Activated CD8-positive, alpha-beta T cell treated with anti-CD3 and anti-CD28 coated beads for 36 hours (primary cell): ENCODE measurements at places on chromosomes 3 and 15.

DNA sequence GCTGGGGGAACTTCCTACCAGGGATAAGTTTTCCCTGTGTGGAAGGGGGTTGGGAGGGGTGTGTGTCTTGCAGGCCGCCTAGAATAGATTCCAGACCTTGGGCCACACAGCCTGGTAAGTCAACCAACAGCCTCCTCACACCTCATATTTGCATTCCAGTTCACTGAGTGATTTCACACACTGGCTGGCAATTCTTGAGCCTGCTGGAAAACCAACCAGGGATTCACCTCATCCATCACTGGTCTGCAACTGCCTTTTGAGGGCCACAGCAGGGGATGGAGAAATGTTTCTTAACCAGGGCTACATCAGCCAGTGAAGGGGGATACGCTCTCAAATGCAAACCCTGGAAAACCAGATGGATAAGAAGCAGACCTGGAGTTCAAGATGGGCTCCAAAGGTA lies 2.0 kb downstream of the FSTL1 start:
- DNase-seq, result no peak

GRCh38 chr3:33125840-33126239 lies 12.0 kb downstream of the CRTAP start:
- no peak for DNase-seq

- DNase-seq, result no peak
Observed at GRCh38 chr3:16546186-16547010, 32.9 kb upstream of the RFTN1 start.

DNA sequence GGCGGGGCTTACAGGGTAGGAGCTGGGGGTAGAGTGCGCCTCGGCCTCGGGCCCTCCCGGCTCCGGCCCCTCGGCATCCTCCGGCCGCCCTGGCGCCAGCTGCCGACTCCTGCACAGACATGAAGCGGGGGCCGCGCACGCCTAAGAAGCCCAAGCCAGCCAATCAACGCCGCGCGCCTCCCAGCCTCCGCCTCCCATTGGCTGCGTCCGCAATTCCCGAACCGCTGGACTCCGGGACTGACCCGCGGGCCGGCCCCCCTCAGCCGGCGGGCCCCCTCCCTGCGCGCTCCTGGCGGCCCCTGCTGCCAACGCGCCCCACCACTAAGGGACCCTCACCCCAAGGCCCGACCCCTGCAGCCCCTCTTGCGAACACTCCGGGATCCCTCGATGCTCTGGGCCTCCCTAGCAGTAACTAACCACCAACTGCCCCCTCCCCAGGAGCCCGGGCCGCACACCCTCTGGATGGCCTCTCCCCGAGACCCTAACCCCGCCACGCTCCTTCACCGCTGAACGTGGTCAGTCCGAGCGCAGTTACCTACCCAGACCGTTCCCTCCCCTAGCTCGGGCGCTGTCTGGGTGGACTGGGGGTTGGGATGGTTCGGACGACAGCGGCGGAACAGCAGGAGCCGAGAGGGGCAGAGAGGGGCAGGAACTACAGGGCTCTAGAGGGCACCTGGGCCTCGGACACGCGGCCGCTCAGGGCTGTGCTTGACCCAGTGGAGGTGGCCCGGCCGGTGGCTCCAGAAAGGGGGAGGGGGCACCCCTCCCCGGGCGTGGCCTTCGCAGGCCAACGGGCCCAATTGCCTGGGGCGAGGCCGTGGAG lies 5.0 kb downstream of the GATA2 start:
- DNase-seq, result peak; percentile 62

GRCh38 chr15:86608461-86609205 lies 529.0 kb downstream of the AGBL1 start:
- no peak for DNase-seq

DNA sequence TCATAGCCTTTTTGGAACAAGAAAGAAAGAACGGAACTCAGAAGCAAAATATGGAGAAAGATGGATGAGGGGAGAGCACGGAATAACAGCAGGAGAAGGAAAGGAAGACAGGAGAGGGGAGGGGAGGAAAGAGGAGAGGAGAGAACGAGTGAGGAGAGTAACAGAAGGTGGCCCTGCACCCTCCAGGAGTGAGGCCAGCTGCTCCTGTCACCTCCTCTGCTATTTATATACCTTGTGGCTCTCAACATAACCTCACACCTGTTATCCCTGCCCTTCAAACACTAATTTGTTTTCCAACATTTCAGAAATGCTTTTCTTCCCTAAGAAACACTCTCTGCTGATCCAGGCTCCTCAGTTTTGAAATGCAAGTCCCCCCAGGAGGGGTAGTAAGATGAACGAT lies 53.4 kb upstream of the ATP2B2 start:
- DNase-seq, result no peak

DNA sequence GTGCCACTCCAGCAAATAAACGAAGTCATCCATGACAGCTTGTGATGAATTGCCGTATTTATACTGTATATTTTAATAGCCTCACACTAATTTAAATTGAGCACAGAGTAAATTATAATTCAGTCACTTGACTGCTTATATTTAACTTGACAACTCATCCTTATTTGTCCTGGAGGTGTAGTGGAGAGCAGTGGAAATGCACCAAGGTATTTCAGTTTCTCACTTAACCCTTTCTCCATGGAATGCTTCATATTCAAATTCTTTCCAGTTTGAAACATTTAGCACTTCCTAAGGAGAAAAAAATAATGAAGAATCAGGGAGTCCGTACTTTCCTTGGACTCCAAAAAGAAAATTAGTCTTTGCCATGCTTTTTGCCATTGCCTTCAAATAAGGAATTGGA lies 99.0 kb downstream of the MAP2K5 start:
- DNase-seq, result no peak

DNA sequence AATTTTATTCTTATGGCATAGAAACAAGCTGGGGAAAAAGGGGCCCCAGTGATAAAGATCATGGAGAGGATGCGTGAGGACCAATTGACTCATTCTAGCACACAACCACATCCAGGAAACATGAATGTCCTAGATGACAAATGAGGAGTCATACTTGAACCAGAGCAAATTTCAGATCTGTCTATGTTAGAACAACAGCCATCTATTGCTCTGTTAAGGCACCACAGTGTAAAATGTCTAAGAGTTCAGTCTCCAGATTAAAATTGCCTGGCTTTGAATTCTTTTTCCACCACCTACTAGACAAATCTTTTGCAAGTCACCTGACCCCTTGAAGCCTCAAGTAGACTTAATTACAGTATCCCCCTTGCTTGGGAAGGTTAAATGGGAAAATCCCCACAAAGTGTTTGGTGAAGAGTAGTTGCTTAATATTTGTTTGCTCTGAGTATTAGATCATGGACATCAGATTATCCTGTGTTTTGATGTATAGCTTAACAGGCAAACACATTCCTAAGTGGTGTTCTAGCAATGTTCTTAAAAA lies 258.7 kb upstream of the TGFBR2 start:
- DNase-seq, result peak; percentile 77

DNA sequence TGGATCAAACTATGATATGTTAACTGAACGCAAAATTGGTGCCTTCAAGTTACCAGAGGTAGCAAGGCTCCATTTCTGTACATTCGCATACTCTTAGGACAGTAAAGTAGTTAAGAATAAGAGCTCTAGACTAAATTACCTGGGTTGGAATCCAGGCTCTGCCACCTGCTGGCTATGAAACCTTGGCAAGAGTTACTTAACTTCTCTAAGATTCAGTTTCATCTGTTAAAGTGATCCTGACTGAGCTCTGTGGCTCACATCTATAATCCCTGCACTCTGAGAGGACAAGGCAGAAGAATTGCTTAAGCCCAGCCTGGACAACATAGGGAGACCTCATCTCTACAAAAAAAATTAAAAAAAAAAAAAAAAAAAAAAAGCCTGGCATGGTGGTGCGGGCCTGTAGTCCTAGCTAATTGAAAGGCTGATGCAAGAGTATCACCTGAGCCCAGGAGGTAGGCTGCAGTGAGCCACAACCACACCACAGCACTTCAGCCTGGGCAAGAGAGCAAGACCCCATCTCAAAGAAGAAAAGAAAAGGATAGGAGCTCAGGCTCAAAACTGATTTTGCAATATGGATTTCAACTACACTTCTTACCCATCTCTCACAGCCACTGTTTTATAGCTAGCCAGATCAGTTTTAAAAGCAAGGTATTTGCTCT lies 21.3 kb downstream of the GSK3B start:
- no peak for DNase-seq
